AML-193 (cell line): ENCODE measurements at places on chromosomes 7 and 10.

GRCh38 chr10:59934701-59935100 is 28.3 kb upstream of the CCDC6 start:
- no peak for DNase-seq

GRCh38 chr7:46937826-46938225 is 644.1 kb downstream of the TNS3 start:
- no peak for DNase-seq

DNA sequence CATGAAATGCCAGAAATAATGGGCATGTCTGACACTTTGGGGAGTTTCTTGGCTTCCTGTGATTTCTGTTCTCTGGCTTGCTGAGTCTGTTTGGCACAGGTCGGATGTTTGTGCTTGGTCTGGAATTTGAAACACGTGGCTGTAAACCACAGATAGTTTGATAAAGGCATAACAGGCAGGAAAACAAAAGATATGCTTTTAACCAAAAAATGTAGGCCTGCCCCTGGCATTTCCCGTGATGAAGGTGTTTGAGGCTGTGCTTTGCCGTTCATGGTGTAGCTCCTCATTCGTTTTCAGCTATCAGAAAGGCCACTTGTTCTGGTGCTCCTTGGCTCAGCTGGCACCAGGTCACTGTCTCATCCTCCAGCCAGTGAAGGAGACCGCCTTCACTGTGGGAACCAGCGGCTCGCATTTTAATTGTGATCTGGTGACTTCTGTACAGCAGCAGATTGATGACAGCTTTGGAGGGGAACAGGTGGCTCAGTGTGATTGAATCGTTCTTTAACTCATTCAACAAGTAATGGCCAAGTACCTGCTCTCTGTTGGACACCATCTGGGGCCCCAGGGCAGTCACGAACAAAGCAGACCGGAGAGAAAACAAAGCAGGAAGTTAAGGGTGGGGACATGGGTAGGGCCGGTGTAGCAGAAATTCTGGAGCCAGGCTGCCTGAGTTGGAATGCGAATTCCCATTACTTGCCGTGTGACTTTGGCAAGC is 111.5 kb downstream of the CCNY start:
- no peak for DNase-seq

- no peak for DNase-seq
Observed at GRCh38 chr10:88136712-88137111, 273.3 kb downstream of the PTEN start.

DNA sequence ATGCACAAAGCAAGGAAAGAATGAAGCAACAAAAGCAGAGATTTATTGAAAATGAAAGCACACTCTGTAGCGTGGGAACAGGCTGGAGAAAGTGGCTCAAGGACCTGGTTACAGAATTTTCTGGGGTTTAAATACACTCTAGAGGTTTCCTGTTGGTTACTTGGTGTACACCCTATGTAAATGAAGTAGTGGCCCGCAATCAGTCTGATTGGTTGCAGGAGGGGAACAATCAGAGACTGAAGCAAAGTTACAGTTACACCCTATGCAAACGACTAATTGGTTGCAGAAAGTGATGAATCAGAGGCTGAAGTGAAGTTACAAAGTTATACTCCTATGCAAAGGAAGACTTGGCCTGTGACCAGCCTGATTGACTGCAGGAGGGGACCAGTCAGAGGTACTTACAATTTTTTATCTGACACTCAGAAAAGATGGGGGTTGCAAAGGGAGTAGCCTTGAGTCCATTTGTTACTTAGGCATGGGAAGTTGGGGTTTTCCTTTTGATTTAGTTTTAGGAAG is 3.6 kb upstream of the MTPN start:
- peak; percentile 82 for DNase-seq

DNA sequence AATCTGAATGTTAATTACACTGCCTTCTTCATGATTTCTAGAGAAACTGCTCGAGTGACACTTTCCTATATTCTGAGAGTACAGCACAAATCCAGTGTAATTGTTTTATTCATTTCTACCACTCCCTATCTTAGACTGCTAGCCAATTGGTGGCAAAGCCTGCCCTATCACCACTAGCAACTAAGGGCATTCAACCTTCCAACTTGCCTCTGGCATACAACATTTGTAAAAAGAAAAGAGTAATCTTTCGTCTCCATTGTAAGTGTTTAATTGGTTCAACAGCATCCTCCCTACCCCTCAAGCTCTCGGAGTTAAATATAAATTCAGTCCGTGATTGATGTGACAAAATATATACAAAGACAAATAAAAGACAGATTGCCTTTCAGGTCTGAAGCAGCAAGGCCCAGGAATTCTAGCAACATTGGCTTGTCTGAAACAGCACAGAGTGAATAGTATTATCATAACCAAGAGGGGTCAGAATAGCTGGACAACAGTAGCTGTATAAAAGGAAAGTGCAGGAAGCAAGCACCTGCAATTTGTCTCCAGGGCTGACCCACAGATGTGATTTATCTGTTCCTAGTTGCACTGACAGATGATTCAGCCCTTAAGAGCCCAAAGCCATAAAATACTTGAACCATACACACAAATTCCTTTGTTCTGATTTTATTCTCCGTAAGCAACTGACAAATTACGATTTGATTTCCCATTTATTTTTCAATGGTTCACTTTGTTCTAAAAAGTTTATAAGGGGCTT is 47.6 kb upstream of the ANKRD1 start:
- no peak for DNase-seq

DNA sequence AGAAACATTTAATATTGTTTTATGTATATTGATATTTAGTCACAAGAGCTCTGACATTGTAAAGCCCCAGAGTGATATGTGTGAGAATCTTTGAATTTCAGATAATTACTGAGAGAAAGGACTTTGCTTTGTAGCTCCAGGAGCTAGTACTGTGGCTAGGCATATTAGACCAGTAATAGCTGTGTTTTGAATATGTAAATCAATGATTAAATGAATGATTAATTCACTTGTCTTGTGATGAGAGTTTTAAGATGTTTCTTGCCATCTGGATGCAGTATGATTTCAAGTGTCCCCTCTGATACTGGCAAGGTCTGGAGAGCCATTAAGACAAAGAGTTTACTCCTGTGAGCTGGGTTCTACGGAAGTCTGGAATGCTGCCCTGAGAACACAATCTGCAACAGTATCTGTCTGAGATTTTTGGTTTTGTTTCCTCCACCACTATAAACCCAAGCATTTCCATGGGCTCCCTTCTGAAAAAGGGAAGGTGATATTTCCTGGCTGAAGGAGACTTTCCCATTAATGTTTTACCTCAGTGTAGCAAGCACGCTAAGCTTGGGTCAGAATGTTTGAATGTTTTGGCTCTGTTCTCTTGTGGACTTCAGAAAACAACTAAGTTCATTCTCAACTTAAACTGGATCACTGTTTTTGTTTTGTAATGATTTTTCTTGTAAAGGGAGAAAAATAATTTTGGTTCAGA is 61.3 kb upstream of the BICC1 start:
- no peak for DNase-seq

DNA sequence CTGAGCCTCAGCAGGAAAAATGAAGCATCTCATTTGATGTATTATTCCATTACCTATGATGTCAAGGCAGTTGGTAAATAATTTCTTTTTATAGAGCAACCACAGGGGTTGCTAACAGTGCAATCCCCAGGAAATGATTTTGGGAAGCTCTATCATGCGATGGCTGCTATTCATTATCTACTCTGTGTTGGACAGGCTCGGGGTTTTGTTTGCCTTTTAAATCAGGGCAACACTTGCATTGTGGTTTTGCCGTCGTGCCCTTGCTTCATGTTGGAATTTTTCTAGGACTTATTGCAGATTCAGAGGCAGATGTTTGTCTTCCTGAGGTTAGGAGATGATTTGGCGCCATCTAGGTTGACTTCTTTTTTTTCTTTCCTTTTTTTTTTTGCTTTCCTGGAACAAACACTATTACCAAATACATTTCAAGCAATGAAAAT is 128.4 kb downstream of the BICC1 start:
- peak; percentile 3 for DNase-seq

DNA sequence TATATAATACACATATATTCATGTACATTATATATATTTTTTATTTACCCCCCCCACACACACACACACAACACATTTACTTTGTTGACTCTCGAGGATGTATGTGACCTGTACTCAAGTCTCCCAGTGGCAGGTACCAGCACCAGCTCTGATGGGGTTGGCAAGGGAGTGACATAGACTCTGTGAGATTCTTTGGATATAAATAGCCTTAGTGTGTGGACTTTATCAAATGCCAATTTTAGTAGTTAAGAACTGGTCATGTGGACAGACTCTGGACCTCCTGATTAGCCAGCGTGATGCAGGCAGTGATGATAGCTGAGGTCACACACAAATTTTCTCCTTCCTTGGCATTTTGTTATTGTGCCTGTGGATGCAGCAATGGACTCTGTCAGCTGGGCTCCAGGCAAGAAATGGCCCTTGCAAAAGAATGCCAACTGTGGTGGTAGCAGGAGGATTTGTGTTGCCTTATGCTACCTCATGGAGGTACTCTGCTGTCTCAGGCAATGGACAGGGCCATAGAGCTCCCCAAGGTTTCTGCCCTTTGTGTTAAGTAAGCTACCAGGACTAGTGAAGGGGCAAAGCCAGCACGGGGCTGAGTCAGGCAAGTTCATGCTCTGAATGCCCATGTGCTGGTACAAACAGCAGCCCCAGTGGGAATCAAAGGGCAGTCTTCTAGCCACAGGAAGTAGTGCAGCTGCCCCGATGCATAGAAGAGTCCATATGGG is 224.6 kb upstream of the ZWINT start:
- DNase-seq: no peak

- DNase-seq: no peak
Observed at GRCh38 chr7:37434529-37434928, 14.1 kb downstream of the ELMO1 start.

GRCh38 chr10:3438606-3439005 is 266.0 kb upstream of the PITRM1 start:
- DNase-seq: no peak

DNA sequence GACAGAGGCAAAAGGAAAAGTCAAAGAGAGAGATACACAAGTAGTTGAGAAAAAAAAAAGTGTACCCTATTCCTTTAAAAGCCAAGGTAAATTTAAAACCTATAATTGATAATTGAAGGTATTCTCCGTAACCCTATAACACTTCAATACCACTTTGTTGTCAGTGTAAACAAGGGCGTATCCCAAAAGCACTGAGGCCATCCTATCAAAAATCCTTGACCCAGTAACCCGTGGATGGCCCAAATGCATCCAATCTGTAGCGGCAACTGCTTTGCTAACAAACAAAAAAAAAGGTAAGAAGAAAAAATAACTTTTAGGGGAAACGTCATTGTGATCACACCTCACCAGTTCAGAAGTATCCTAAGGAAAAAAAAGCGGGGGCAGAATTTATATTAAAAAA is 5.1 kb upstream of the NAPEPLD start:
- DNase-seq: no peak

- DNase-seq: no peak
Observed at GRCh38 chr7:55073976-55074528, 55.2 kb downstream of the EGFR start.

- no peak for DNase-seq
Observed at GRCh38 chr10:89248-89647, 40.2 kb upstream of the TUBB8 start.

DNA sequence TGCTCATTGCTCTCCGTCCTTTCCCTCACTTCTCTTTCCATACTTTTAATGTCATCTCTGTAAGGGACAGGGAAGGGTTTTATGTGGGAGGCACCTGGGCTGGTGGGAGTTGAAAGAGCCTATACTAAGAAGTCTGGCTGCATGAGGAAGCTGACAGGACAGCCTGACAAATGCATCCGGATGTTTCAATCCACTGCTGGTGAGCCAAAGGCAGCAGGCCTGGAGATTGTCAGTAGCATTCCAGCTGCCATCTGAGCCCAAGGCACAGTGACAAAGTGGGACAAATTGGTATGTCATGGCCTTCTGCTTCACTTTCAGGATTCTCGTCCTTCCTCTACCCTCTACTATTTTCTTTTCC is 218.4 kb downstream of the STK31 start:
- no peak for DNase-seq

DNA sequence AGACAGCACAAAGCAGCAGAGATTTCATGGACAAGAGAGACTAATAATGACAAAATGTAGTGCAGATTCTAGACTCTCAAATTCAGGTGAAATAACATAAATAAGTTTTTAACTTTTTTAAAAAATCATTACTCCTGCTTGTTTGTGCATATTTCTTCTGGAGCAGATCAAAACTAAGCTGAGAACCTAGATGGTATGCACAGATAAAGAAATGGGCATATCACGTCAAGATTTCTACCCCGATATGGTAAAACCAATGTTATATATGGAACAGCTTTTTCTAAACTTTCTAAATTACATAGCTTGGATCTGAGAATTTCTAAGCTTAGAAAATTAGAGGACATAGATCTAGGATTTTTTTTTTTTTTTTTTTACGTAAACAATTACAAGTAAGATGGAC is 18.2 kb downstream of the TWIST1 start:
- no peak for DNase-seq

DNA sequence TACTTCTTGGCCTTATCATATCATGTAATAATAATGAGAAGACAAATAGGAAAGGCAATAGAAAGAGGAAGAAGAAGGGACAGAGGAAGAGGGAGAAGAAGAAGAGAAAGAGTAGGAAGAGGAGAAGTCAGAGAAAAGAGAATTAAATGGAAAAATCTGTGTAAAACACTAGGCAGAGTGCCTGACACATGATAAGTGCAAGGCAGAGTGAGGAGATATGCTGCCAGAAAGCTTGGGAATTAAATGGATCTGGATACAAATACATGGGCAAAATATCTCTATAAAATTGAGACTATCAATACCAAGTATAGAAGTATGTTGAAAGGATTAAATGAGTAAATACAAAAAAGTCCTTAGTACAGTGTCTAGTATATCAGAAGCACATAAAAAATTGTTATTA is 124.8 kb downstream of the CACNA2D1 start:
- no peak for DNase-seq

DNA sequence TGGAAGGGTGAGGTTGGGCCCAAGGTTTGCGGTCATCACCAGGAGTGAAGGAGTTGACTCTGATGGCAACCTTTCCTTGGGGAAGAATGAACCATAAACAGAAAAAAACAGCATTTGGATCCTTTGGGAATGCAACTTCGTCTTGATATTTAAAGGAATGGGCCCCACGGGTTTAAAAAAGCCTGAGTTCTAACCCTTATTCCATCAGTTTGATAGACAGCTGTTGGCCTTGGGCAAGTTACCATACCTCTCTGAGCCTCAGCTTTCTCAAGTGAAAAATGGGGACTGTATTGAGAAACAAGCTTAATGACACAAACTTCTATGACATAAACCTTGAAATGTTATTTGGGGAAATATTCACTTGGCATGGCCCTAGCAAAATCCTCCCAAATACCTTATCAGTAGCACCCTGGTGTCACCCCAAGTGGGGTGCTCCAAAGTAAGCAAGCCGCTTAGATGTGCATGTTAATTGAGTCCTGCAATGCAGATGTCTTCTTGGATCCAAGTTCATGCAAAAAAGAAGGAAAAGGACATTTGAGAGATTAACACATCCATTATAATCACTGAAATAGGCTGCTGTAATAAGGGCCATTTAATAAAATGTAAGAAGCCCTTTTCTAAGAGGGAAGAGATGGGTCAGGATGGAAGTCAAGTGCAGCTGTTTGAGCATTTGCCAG is 13.8 kb downstream of the MXI1 start:
- no peak for DNase-seq

DNA sequence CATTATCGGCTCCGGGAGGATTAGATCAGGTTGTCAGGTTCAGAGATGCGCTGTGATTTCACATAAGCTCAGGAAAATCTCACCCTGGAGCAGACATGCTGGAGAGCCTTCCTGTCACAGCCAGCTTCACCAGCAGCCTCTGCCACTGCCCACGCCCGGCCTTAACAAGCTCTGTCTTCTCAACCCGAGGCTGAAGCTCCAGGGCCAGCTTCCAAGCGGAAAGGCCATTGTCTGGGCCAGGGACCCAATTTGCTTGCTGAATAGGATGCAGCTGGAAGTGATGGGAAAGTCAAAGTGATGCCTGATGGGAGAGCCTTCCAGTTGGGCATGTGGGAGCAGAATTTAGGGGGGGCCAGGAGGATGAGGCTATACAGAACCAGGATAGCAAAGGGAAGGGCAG is 36.3 kb downstream of the C10orf105 start:
- DNase-seq: no peak
